Fibroblast of skin of right biceps (primary cell): ENCODE measurements at places on chromosomes 4 and X.

DNA sequence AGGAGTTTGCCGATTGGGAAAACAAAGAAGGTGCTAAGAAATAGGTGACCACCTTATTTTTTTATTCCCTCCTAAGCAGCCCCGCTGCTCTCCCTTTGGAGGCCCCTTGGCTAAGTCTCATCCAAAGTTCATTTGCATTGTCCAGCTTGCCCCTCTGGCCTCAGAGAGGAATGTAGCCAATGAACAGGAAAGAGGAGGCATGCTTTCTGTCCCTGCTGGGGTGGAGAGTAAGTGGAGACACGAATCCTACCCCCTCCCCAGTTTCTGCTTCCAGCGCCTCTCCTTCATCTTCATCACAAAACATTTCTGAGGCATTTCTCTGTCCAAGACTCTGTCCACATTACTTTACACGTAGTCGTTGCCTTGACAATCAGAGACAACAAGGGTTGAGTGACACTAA lies 38.7 kb downstream of the NLGN3 start:
- DNase-seq = no peak

GRCh38 chrX:19964017-19964710 lies 26.7 kb downstream of the BCLAF3 start:
- DNase-seq = no peak

GRCh38 chr4:145351922-145352321 lies 129.7 kb upstream of the SMAD1 start:
- DNase-seq = no peak

DNA sequence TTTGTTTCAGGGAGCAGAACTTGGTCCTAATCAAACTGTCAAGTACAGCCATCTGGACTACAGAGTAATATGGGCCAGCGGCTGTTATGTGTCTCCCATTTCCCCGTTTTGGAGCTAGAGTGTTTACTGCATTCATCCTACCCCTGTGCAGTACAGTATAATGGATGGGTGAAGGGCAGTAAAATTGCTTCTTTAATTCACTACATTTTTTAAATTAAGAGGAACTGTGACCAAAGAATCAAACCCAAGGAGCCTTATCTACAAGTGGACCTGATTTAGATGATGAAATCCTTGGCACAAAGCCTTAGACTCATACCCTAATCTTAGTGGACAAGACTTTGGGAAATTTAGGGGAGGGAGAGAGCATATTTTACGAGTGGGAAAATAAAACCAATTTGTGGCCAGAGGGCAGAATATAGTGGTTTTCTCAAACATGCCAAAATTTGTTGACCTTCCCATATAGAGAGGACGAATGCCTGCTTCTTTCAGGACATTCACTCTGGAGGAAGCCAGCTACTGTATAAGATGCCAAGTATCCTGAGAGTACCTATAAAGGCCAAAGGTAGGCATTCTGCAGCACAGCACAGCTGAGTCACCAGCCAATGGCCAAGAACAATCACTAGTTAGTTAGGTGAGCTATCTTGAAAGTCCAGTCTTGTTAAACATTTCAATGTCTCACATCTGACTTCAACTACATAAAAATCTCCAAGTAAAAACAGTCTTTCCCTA lies 253.8 kb upstream of the KCNIP4 start:
- DNase-seq = peak; percentile 39

- DNase-seq = no peak
These were observed 116.0 kb downstream of the SNCA start for GRCh38 chr4:89720981-89721380.

DNA sequence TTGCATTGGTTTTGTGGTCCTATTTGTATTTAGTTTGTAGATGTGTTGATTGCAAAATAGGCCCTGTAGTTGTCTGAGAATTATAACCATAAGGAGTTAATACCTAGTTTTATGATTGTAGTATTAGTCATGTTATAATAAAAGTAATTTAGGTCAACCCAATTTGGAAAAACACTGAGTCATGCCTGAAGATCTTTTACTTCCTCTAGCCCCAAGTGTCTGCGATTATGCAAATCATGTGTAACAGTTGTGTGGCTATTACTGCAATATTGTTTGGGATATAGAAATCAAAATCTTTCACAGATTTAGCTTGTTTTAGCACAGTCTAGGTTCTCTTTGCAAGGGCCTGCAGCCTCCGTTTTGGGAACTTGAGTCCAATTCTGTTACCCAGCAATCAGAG lies 12.6 kb downstream of the SRD5A3 start:
- DNase-seq = peak; percentile 86

DNA sequence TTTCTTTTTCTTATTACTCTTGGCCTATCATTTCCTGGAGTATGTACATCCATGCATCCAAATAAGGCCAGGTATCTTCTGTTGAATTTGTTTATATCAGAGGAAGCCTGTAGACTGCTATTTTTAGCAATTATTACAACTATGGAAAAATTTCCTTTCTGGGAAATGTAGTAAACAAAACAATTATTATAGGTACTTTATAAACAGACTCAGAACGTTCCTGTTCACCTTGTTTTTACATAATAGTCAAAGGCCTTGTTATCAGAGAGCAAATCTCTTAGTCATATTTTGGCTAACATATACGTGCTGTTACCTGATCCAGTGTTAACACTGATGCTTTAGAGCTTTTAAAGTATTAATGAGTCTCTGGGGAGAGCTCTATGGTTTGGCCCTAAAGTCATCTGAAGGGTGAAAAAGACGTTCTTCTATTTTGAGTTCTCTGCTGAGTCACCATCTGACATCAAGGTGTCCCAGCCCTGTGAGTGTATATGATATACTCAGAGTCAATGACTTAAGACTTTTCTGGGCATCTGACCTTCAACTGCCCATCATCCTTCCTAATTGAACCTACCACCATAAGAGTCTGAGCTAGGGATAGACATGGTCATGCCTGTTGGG lies 7.3 kb downstream of the SPARCL1 start:
- peak; percentile 71 for DNase-seq

- no peak for DNase-seq
These were observed 47.9 kb downstream of the RGS12 start for GRCh38 chr4:3340700-3341083.

DNA sequence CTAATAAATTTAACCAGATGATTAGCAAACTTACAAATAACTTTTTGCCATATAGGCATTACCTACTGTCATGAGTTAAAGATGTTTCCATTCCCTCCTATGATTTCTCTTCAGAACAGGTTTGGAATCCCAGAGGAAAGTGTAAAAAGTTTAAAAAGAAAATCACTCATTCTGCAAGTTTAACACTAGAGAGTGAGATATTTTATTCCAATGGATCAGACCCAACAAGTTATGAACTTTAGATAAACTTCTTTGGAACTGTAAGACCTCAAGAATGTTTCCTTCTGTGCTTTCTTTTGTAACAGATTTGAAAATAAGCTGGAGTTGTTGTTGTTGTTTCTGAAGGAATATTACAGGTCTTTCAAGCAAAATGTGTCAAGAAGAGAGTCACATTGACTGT lies 51.6 kb downstream of the PPP3CA start:
- no peak for DNase-seq

- peak; percentile 22 for DNase-seq
These were observed 1.6 kb upstream of the RBM46 start for GRCh38 chr4:154779362-154779947.

DNA sequence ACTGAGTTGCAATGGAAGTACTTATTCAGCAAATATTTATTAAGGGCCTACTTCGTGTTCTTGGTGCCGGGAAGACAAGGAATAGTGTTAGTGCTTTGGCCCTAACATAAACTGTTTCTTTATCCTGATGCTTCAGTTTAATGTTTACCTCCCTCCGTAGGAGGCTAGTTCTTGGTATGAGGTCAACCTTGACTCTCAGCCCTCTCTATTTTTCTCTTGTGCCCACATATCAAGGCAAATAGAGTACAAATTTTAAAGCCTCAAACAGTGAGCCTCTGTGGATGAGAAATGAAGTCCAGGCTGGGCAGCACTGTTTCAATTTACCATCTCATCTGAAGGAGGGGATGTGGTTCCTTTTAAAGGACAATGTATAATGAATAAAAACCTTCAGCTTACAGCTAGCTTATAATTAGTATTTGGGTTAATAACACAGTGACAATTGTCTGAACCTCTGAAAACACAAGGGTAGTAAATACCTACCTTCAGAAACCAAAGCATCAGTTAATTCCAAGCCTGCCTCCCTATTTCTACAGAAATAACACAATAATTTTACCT lies 68.5 kb downstream of the SH3RF1 start:
- DNase-seq = no peak
